GM20000 (cell line): ENCODE measurements at places on chromosomes 1 and 21.

DNA sequence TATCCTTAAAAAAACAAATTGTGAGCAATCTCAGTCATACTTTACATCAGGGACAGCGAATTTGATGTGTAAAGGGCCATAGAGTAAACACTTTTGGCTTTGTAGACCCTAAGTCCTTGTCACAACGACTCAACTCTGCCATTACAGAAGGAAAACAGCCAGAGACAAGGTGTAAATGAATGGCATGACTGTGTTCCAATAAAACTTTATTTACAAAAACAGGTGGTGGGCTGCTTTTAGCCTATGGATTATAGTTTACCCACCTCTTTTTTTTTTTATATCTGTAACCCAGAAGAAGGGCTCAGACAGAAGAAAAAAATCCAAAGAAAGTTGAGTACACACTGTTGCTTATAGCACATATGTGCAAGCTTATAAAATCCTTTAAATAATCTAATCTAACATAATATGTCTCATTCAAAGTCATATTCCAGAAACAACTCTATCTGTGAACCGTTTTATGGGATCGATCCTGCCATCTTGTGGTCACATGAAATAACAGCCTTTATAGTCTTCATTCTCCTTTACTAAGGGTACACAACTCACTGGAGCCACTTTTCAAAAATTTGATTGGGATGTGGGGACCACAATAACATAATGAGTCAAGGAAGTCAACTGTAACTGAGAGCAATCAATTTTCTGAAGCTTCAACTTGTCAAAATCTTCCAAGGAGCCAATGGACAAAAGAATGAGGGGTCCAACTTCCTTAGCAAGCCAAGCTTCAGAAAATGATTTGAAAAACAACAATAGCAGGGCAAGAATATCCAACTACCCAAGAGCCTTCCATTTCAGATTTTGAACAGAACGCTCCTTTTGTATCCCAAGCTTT lies 142.2 kb upstream of the KRTAP19-8 start:
- DNase-seq = peak; percentile 49

DNA sequence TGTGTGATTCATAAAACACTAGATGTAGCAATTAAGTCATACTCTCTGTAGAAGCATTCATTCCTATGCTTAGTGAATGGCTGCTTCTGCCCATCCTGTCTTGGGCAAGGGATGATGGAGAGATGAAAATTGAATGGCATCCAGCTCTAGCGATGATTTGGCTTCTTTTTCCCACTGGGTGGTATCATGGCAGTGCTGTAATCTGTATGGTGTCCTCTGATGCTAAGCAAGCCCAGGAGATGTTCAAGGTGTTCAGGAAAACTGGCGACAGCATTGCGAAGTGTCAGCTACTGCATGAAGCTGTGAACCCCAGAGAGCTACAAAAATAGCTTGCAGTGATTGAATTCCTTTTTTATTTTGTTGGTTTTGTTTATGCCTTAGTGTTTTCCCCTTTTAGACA lies 48.9 kb upstream of the LEPR start:
- no peak for DNase-seq

- no peak for DNase-seq
These were observed 17.5 kb upstream of the KIF14 start for GRCh38 chr1:200638073-200638472.

- DNase-seq = no peak
These were observed 147.3 kb upstream of the VAMP3 start for GRCh38 chr1:7623842-7624241.
